ENCODE measurements at places on chromosomes 6 and 20.

GRCh38 chr6:38498805-38499445, 140.8 kb downstream of the BTBD9 start:
- no peak for DNase-seq

GRCh38 chr6:170011204-170012036, 260.0 kb downstream of the ERMARD start:
- DNase-seq = no peak

DNA sequence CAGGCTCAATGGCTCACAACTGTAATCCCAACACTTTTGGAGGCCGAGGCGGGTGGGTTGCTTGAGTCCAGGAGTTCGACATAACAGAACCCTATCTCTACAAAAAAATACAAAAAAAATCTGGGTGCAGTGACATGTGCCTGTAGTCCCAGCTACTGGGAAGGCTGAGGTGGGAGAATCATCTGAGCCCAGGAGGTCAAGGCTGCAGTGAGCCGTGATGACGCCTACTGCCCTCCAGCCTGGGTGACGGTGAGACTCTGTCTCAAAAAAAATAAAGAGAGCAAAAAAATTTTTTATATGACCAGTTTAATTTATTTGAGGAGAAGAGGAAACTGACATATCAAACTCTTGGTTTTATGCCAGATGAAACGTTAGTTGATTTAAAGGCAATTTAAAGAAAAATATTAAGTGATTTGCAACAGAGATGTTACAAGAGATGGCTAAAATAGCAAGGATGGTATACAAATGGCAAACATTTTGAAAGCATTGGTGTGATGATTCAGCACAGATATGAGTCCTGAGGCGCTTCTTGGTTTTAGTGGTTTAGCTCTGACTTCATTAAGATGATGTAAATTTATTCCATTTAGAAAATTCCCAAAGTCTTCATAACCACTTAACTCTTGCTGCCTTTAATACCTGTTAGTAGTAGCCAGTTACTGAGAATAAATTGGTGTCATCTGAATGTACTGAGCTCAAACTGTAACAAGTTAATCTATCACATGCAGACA, 17.7 kb downstream of the GTF2H5 start:
- no peak for DNase-seq

DNA sequence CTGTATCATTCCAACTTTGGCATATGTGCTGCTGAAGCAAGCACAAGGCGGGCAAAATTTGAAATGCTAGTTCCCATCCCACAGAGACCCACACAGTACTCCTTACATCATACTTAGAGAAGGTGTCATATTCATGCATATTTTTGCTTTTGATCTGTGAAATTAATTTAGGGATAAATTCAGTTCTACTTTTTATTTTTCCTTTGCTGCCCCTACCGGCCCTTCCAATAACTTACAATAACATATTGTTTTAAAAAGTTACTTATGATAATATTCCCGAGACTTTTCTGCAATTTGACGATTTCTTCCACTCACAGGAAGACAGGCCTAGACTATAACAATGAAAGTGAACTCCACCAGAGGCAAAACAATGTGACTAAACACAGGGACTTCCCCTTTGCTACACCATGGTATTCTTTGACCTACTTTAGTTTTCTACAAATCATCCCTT, 35.0 kb downstream of the SESN1 start:
- no peak for DNase-seq

- no peak for DNase-seq
Observed at GRCh38 chr6:112781241-112781640, 434.1 kb downstream of the RFPL4B start.

GRCh38 chr6:74268815-74269599, 573.0 kb downstream of the CD109 start:
- DNase-seq = no peak
